Adrenal gland (tissue), 19 donors: ENCODE measurements at places on chromosomes 12 and 14.

GRCh38 chr14:74302152-74302628, 544 bp downstream of the ABCD4 start:
- DNase-seq, result no peak

- DNase-seq, result no peak
Measured at GRCh38 chr12:122052285-122052684, 26.3 kb upstream of the MLXIP start.

- no peak for DNase-seq
Measured at GRCh38 chr14:95237958-95238340, 80.6 kb upstream of the DICER1 start.

DNA sequence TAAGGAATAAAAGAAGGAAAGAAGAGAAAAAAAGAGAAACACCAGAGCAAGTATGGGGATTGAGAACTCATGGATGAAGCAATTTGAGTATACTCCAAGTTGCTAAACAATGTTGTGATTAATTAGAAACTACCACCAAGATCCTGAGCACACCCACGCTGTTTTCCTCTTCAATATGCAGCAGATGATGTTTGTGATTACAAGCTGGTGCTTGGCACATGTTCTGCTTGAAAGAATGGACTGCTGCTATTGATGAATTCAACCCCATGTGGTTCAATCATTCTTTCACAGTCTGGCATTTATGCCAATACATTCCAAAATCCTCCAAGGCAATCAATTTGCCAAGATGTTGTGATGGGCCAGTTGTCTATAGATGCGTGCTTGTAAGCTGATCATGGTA, 146.8 kb downstream of the SLC2A13 start:
- DNase-seq, result no peak
